ENCODE measurements at places on chromosomes 7 and 10.
A peak's percentile ranks its signal among the peaks of the same experiment; 100 is the strongest.

DNA sequence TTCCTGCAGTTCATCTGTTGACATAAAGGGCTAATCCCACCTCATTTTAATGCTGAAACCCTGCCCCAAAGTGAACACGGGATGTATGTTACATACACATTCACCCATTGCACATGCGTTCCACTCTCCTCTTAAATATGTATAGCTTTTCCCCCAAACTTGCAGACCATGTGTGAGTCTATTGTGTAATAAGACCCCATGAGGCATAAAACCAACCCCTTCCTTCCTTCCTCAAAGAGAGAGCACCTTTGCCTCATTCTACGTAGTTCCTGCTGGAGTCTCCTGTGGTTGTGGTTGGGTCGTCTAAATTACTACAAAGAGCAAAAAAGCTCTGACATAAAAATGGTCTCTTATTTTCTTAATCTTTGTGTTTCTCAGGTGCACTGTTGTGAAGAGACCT lies 345.7 kb upstream of the KLF6 start:
- no peak for DNase-seq

DNA sequence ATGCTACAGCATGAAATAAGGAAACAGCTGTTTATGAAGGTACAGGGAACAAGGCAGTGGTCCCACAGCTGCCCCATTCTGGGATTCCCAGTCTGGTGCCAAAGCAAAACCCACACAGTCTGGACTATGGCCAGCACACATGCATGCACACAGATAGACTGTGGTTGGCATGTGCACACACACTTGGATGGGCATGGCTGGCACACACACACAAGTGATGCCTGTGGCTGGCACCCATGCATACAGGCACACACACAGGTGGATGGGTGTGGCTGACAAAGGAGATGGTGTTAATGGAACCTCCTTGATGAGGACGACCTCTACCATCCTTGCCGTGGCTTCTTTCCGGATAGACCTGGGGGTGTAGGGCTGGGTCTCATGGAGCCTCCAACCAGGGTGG lies 114.0 kb upstream of the LYZL2 start:
- no peak for DNase-seq

DNA sequence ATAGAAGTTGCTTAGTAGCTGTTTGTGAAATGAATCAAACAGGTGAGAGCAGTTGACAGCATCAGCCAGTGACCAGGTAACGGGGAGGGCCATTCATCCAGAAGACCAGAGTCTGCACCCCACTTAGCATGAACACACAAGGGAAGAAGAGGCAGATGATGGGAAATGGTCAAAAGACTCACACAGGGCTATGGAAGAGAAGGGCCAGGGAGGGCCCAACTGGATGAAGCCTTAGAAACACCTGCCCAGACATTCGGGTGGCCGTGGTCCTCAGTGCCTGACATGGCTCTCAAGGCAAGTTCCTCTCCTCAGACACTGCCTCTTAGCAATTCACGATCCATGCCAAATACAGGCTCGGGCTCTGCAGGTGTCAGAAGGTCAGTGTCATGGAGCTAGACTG lies 354.1 kb downstream of the TCERG1L start:
- DNase-seq: no peak

DNA sequence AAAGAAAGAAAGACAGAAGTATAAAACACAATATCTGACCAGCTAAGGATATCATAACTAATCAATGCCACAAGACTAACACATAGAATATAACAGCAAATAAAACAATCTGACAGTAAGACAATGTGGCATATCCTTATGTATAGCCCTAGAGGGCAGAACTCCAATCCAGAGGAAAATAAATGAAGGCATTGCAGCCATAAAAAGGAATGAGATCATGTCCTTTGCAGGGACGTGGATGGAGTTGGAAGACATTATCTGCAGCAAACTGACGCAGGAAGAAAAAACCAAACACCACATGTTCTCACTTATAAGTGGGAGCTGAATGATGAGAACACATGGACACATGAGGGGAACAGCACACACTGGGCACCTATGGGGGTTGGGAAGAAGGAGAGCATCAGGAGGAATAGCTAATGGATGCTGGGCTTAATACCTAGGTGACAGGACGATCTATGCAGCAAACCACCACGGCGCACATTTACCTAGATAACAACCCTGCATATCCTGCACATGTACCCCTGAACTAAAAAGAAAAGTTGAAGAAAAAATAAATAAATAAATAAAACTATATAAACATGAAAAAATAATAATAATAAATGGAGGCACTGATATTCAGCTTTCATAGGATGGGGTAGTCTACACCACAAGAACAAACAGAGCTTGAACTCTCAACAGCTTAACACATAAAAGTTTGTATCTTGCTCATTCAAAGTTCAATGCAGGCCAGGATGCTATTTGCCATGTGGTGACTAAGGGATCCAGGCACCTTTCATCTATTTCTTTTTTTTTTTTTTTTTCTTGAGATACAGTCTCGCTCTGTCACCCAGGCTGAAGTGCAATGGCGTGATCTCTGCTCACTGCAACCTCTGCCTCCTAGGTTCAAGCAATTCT lies 66.1 kb upstream of the KAT6B start:
- no peak for DNase-seq

GRCh38 chr7:130366564-130366963 lies 13.7 kb upstream of the CPA1 start:
- no peak for DNase-seq

- DNase-seq: no peak
These were observed 41.6 kb downstream of the PROSER2 start for GRCh38 chr10:11864727-11865126.

DNA sequence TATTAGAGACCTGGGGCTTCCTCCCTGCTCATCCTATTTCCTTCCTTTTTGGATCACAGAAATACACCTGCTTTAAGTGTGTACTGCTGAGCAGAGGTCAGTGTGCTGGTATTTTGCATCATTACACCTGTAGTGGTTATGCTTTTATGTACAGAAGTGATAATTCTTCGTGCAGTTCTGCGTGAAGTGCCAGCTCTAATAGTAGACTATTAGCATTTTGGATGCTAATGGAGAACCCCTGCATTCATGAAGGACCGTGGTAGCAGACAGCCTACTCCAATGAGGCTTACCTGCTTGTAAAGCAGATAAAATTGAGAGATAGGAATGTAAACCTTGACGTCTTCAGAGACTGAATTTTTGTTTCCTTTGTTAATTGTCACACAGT lies 114.3 kb downstream of the CDK14 start:
- no peak for DNase-seq

DNA sequence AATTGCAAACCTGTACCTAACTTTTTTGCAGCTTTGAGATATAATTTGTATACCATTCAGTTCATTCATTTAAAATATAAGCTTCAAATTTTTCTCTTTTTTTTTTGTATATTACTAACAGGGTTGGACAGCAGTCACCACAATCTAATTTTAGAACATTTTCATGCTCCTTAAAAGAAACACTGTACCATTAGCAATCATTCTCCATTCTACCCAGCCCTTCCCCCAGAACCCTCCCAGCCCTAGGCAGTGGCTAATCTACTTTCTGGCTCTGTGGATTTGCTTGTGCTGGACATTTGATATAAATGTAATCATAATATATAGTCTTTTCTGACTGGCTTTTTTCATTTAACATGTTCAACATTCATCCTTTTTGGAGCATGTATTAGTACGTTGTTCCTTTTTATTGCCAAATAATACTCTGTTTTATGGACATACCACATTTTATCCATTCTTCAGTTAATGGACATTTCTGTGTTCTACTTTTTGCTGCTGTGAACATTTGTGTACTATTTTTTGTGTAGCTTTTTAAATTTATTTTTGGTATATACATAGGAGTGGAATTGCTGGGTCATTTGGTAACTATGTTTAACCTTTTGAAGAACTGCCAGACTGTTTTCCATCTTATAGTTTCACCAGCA lies 40.9 kb upstream of the ST7 start:
- no peak for DNase-seq

GRCh38 chr7:95473276-95473985 lies 12.3 kb upstream of the ASB4 start:
- DNase-seq: no peak

GRCh38 chr7:84998665-84999064 lies 188.2 kb downstream of the SEMA3D start:
- DNase-seq: no peak

DNA sequence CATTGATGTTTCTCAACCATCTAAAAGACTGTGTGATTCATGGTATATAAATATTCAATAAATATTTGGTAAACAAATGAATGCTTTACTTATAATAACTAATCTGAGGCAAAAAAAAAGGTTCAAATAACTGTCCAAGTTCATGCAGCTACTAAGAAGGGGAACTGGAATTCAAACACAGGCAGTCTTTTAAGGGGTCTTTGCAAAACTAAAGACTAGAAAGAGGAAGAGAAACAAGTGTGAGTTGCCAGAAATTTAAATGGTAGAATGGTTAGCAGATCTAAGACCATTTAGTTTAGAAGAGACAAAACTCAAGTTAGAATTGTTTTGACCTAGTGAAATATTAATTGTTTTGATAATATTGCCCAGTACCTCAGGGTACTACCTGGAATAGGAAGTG lies 642.0 kb upstream of the LRRN3 start:
- DNase-seq: no peak

DNA sequence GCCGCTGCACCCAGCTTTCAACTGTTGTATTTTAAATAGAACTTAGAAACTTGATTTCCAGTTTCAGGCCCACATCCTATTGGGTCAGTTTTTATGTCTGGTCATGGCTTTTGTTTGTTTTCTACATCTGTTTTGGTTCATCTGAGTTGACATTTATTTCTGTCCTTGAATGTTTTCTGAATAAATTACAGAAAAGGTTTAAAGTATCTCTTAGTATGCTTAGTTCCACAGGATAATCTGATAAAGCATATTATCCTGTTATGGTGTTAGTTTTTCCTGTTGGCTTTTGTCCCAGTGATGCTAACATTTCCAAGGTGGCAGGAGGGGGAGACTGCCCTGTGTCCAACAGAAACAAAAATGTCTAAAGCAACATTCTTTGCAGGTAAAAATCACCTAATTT lies 733.2 kb downstream of the INHBA start:
- DNase-seq: no peak

DNA sequence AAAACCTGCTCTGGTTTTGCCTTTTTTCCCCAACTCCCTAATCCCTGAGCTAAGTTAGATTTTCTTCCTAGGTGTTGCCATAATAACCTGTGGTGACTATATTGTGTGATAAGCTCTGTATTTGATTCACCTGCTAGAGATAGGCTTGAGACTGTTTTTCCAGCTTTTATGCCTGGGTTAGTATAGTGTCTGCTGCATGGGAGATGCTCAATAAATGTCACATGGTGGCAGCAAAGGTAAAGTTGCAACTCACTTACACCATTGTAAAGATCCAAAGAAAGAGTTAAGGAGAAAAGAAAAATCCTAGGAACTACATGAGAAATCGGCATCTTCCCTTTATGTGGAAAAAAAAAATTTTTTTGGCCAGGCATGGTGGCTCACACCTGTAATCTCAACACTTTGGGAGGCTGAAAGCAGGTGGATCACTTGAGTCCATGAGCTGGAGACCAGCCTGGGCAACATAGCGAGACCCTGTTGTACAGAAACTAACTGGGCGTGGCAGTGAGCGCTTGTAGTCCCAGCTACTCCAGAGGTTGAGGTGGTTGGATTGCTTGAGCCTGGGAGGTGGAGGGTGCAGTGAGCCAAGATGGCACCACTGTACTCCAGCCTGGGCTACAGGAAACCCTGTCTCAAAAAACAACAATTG lies 3.7 kb downstream of the CCNJ start:
- DNase-seq: no peak

DNA sequence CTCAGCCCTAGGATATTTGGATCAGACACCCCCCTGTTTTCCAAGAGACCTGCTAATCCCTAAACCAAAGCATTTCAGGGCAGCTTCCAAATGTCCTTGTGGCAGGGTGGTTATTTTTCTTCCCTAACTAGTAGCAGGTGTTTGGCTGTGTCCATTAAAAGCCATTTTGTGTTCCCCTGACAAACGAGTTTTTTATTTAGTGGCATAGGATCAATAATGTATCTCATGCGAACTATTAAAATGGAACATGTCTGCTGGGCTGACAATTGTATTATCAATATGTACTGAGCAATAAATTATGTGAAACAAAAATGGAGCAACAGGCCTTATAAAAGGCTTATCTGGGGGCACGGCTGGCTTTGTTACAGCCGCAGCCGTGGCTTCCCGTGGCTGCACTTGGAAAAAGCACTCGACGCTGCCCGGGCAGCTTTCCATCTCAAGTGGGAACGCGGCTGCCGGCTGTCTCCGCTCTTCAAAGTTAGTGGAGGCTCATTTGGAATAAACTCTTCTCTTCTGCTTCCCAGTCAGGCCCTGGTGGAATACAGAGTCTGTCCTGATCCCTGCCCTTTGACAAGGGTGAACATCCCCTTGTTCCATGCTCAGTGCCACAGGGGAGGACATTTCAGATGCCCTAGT lies 554.3 kb downstream of the TYW1 start:
- DNase-seq: no peak

DNA sequence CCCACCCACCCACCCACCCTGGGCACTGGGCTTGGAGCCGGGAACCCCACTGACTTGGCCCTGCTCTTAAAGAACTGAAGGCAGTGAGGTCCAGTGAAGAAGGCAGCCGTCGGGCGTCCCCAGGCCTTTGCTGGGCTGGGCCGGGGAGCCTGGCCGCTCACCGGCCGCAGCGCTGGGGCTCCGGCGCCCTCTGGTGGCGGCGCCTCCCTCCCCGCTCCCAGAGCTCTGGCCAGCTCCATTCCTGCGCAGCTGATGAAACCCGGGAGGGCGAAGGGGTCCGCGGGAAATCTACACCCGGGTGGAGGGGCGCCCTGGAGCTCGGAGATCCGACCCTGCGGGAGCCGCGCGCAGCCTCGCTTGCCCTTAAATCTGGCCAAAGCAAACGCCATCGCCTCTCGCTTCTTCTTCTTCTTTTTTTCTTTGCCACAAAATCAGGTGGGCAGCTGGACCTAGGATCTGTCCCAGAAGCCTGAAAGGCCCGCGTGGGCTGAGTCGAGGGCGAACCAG lies 1.7 kb upstream of the CXCL12 start:
- peak; percentile 85 for DNase-seq

DNA sequence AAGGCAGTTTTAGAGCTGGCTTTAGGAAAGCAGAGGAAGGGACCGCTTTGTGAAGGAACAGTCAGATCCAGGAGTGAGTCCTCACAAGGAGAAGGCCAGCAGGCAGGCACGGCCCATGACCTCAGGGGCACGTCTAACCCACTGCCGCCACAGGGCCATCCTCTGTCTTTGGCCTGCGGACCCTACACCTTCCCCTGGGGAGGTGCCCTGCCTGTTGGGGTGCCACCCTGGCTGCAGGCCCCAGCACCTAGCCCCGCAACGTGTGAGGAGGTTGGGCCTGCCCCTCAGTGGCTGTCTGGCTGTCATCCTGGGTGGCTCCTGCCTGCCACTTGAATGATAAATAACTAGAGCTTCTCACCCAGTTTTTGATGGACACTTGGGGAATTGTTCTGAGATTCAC lies 31.0 kb upstream of the TRIM8 start:
- no peak for DNase-seq
